ENCODE measurements at places on chromosomes 7 and 10.

DNA sequence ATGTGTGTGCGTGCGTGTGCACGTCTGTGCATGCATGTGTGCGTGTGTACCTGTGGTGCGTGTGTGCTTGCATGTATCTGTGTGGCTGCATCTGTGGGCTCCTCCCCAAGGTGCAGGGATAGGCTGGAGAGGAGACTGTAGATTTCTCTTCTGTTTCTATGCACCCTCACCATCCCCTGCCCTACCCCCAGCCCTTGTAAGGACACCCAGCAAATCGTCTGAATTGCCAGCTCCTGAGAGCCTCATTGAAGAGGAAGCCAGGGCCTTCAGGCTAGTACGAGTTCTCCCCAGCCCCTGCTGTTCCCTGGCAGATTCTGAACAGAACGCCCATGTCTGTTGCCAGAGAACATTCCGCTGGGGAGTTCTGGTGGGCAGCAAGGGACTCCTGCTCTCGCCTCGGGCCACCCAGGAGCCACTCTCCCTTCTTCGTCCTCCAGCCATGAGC is 17.0 kb upstream of the TRIM8 start:
- DNase-seq: no peak

GRCh38 chr10:63064706-63065105 is 68.4 kb upstream of the NRBF2 start:
- DNase-seq: no peak

GRCh38 chr7:77516085-77516484 is 21.0 kb upstream of the PTPN12 start:
- no peak for DNase-seq

DNA sequence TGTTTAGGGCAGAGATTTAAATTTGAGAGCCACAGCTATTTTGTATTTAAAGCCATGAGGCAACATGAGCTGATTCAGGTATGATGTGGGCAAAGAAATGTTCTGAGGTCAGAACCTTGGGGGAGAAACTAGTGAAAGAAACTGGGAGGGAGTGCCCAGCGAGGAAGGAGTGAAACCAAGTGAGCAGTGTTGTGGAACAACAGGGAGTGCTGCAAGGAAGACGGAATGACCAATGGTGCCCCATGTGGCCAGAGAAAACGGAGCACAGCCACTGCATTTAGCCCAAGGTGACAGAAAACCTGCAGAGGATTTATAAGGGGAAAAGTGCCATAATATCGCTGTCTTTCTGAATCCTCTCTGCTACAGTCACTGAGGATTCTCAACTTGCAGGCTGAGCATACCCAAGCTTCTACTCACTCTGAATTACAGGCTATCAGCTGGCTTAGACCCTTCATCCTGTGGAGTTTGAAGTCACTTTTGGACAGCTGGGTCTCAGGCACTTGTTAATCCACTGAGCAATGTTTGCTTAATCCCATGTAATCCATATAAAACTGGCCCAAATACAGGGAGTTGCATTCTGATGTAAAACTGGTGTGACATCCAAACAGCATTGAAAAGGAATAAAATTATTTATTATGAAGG is 777.3 kb downstream of the CCSER2 start:
- no peak for DNase-seq

- no peak for DNase-seq
These were observed 29.2 kb upstream of the PPP2R2D start for GRCh38 chr10:131871673-131872005.

DNA sequence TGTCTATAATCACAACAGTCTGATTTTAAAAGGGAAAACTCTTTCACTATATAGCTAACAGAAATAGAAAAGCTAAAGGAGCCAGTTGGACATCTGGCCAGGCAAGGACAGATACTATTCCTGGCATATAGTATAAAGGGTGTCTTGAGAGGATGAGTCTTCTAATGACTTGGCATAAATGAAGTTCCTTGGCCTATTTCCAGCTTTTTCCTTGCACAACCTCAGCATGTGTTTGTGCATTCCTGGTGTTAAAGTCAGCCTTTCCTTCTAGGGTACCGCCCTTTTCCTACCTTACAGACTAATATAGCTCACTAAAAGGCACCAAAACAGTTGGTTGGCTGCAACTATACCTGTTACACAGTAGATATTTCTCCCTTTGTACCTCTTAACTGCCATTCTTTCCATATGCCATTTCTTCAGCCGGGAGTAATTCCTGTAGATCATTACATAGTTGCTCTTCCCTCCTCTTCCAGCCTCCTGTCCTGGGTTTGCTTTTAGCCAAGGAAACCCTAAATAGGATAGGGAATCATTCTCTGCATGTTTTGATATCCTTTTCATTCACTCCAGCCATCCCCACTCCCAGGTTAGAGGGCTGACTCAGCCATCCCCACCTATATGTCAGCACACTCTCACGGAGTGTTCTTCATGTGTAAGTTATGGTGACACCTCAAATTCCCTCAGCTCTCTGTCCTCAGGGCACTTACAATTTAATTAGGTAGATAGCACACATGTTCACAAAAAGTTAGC is 102.1 kb upstream of the MDFIC start:
- DNase-seq: no peak

DNA sequence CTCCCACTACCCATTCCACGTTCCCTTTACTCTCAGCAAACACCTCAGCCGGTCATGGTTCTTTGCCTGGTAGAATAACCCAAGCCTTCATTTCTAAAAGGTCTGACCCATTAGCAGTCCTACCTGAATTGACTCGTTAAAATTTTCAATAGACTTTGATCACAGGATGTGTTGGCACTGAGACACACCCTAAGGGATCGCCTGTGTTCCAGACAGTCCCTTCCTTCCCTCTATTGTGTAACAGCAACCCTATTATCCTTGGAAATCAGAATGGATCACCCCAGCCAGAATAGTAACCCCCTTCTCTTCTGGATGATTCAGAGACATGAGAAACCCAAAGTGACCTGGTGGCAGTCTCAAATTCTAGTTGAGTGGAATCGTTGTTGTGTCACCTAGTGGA is 20.4 kb upstream of the FAM171A1 start:
- no peak for DNase-seq

DNA sequence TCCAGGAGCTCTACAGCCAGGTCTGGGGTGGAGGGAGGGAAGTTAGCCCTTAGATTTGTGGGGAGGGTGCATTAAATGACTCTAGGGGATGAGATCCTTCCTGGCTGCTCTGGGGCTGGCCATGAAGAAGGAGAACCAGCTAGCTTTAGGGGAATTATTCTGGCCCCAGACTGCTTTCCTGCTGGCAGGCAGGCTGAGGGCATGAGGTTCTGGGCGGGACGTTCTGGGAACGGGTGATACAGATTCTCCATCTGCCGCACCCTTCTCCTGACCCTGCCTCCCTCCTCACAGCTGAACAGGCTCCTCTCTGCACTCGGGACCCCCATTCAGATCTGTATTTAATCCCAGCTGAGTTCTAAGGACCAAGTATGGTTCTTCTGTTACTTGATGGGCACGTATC is 23.9 kb downstream of the GOLGA7B start:
- no peak for DNase-seq

- no peak for DNase-seq
These were observed 290.9 kb downstream of the GFRA1 start for GRCh38 chr10:115982076-115982475.

DNA sequence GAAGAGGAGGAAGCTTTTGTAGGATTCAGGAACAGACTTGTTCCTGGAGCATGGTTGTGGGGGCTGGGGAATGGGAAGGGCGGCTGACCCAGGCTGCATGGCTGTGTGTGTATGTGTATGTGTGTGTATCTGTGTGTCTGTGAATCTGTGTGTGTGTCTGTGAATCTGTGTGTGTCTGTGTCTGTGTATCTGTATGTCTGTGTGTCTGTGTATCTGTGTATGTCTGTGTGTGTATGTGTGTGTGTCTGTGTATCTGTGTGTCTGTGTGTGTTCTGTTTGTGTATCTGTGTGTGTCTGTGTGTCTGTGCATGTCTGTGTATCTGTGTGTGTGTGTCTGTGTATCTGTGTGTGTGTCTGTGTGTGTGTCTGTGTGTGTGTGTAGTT is 6.6 kb upstream of the STX1A start:
- DNase-seq: no peak
